ENCODE measurements at places on chromosomes 6 and 20.
A peak's percentile ranks its signal among the peaks of the same experiment; 100 is the strongest.

DNA sequence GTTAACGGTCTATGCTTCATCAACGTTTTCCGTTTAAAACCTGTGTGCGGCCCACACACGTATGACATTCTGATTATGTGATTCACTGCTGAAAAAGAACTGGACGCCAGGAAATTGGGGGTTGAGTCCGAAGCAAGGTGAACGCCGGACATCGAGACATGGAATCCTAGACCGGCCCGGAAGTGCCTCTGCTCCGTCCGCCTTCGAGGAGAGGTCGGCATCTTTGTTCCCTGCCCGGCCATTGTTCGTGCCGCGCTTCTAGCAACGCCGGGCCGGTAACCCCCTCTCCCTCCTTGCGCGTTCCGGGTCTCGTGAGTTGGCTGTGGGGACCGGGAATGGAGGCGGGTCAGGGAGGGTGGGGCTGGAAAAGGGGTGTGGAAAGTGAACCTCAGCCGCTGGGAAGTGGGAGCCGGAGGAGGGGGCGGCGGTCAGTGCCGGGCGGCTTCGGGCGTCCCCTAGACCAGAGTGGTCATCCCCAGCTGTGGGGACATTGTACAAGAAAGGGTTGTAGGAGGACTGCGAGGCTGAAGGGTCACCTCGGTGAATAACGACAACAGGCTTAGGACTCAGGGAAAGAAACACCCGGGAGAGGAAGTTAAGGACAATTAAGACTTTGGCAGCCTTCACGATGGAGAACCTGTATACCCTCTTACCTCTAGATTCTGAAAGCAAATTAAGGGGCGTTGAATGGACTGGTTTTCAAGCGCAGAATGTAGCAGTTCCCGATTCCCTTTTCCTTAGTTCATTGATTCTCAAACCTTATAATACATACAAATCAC is at the start of gene ZSCAN9:
Gene ZSCAN9 (plus strand): TSS at position 220 of the 779 bp plus-strand sequence. CDS start 1,810 bp downstream, outside the sequence.
- peak; percentile 81 for DNase-seq

- no peak for DNase-seq
These were observed 14.1 kb downstream of the CDK5RAP1 start for GRCh38 chr20:33387177-33387576.

DNA sequence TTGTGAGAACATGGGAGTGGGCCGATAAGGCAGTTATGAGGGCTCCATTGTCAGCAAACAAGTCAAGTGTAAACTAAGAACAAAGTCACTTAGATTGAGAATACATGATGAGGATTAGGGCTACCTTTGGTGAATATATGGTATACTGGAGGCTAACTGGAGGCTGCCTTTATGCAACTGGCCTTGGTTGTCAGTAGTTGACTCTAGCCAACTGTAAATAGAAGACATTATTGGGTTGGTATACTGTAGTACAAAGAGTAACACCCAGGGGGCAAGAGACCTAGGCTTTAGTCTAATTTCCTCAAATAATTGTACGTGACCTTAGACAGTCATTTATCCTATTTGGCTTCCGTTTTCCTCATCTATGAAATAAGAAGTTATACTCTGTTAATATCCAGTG is 235.2 kb downstream of the ARID1B start:
- DNase-seq: no peak

DNA sequence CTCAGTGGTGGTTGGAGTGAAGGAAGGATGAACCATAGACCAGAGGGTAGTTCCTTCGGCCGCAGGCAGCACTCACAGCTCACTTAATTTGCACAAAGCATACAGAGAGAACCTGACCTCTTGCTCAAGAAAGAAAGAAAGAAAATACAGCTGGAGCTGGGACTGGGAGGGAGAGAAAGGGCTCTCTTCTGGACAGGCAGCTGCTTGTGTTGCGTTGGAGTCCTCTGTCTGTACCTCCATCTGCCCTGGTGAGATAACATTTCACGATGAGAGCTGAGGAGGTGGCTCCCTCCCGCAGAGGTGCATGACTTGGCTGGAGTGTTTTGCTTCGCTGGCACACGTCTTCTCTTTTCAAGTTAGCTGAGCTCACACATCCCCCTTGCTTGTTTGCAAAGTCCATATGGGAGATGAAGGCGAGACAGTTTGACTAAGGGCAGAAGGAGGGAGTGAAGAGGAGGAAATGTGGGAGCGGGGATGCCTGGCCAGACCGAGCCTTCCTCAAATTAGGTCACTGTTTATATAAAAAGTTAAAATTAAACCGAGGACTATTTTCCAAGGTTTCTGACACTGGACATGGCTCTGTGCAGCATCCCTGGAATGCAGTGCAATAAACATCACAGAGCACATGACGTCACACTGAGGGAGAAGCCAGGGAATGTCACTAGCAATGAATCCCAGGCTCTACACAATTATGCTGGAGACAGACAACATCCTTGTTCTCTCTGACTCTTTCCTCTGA is 359.4 kb downstream of the CD83 start:
- peak; percentile 43 for DNase-seq

DNA sequence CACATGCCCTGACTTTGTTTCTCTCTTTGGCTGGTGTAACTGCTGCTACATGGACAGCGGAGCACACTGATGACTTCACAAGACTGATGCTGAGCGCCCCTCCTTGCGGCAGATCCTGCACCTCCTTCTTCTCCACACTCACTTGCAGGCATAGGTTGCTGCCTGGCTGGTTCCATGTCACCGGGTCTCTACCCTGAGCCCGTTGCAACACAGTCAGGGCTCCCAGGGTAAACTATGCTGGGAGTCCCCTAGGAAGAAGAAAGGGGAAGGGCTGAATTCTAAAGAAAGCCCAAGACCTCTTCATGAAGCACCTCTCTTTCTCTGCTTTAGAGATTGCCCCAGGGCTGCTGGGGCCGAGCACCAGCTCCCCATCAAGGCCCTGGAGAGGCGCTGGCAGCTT is 83.3 kb upstream of the DUSP22 start:
- DNase-seq: no peak

DNA sequence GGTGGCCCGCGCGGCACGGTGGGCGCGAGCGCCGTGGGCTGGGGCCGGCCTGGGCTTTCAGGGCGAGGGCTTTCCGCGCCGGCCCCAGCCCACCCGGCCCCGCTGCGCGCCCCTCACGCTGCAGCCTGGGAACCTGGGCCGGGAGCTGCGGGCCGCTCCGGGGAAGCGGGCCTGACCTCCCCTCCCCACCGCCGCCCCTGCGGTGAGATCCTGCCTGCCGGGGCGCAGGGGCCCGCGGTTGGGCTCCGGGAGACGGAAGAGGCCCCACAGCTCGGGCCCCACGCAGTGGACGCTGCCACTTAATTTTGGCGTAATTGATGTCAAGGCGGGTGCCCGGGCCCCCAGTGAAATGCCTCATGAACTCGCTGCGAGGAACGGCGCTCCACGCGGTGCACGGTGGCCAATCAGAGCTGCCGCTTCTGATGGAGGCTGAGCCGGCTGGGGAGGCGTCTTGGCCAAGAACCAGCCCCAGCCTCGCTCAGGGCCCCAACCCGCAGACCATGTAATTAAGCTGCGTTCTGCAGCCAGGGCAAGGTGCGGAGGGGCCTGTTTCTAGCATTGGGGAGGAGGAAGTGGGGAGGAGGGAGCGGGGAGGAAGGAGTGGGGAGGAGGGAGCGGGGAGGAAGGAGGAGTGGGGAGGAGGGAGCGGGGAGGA is 96.1 kb upstream of the BHLHE23 start:
- peak; percentile 57 for DNase-seq

DNA sequence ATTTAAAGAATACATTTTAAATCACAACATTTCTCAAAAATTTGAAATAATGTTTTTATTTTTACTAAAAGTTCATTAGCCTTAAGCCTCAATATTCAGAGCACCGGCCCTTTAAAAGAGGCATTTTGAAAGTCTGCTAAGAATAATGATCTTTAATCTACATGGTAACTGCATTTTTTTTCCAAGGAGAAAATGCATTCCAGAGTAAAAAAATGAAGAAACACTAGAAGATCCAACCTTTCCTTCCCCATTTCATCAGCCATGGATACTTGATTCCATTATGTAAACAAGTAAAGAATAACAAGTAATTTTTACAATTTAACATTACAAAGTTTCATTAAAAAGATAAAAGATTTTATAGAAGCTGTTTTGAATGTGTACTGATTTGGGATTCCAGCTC is 21.8 kb downstream of the LCA5 start:
- DNase-seq: no peak

DNA sequence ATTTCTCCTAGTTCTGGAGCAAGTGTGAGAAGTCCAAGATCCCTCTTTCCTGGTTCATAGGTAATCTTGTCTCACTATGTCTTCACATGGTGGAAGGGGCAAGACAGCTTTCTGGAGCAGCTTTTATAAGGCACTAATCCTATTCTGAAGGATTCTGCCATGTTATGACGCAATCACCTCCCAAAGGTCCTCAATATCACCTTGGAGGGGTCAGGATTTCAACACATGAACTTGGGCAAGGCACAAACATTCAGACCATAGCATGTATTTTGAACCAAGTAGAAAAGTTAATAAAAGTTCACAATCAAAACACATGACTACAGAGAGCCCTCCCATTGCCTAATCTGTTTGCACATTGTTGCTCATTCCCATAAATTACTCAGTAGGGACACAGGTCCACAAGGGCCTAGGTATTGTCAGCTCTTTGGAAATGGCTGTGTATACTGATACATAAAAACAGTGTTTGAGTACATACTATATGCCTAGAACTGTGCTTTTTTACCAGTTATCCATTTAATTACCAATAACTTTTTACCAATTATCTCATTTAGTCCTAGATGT is 11.3 kb upstream of the TRDN start:
- no peak for DNase-seq

- no peak for DNase-seq
These were observed 18.3 kb downstream of the FOXC1 start for GRCh38 chr6:1627827-1628560.

Data from HTR-8/SVneo (cell line).